ENCODE measurements at places on chromosomes 13 and 19.
A peak's percentile ranks its signal among the peaks of the same experiment; 100 is the strongest.

DNA sequence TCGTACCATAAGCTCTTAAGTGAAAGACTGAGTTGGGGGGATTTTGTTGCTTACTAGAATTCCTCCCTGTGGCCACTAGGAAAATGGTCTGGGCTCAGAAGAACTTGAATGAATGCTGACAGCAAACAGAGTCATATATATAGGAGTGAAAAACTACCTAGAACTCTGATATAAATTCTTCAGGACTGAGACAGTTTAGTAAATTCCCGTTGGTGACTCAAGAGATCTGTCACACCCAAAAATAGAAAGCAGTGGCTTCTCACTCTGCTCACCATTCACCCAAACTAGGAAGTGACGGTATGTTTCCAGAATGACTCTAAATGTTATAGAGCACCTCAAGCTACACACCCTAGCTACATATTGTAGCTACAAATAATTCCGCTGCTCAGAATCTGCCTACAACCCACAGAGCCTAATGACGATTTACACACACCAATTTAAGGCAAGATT is 116.2 kb downstream of the TBC1D4 start:
- peak; percentile 42 for DNase-seq

DNA sequence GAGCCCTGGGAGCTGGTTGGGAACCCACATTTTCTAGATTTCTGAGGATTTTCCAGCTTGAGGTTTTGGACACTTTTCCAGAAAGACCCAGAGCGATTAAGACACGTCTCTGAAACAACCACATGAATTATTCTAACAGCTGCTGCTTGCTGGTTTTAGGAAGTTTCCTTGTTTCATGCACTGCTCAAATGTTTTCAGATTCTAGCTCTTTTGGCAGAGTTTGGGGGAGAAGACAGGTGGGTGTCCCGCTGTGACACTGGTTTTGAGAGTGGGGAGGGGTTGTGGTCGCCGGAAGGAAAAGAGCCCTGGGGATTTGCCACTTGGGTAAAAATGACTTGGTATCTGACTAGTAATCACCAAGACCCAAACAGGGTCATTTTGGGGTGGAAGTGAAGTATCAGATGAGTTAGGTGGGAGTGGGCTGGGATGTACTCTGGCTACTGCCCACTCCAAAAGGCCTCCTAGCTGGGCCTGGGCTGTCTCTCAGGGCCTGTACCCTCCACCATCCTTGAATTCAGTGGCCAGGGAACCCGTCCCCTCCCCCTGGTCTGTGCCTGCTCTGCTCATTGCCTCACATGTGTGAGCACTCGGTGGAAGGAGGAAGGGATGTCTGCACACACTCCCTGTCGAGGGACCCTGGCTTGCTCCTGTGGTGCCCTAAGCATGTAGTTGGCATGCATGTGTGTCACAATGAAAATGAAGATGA is 13.2 kb downstream of the GATAD2A start:
- DNase-seq, result no peak

DNA sequence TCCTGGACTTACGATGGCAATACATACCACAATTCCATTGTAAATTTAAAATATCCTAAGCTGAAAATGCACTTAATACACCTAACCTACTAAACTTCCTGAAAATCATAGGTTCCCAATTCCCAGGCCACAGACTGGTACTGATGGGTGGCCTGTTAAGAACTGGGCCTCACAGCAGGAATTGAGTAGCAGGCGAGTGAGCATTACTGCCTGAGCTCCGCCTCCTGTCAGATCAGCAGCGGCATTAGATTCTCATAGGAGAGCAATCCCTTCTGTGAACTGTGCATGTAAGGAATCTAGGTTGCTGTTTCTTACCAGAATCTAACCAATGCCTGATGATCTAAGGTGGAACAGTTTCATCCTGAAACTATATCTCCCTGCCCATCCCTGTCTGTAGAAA is 1670.2 kb upstream of the PCDH20 start:
- DNase-seq, result no peak

GRCh38 chr19:44737238-44738071 is 11.1 kb upstream of the BCL3 start:
- DNase-seq, result no peak

GRCh38 chr13:51432576-51432975 is 20.3 kb downstream of the INTS6 start:
- no peak for DNase-seq

- DNase-seq, result peak; percentile 84
Observed at GRCh38 chr19:8526345-8527091, 12.6 kb upstream of the ZNF414 start.

DNA sequence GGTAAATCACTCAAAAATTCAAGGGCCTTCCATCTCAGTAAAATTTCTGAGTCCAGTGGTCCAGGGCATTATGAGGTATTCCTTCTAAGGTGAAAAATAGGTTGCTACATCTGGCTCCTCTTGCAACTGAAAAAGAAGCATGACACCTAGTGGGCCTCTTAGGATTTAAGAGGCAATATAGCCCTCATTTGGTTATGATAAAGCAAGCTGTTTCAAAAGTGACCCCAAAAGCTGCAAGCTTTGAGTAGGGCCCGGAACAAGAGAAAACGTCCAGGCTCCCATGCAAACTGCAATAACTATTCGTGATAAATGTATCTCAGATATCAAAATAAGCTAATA is 1910.2 kb upstream of the PRR20A start:
- no peak for DNase-seq

DNA sequence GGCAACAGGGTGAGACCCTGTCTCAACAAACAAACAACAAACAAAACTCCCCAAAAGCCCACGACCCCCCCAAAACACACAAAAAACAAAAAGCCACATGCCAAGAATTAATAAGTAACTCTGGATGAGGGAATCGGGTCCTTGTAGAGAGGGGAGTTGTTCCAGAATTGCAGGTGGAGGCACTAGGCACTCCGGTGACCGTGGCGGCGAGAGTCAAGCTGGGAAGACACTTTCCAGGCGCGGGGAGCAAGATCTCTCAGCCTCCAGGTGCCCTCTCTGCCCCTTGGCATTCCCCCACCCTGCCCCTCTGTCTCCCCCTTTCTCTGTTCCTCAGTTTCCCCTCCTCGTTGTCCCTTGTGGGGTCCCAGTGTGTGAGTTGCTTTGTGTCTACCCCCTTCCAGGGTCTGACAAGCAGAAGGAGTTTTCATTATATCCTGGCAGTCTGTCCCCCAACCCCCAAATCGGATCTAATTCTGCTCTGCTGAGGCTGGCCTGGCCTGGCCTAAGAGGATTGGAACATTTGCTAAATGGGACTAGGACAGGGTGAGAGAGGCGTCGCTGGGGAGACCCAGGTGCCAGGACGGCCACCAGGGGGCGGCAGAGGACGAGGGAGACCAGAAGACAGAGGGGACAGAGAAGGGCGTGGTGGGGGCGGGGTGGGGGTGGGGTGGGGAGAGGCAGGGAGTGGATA is 8.3 kb upstream of the CRX start:
- peak; percentile 15 for DNase-seq

- no peak for DNase-seq
Observed at GRCh38 chr13:90281709-90282108, 1065.8 kb upstream of the MIR17HG start.

- peak; percentile 29 for DNase-seq
Observed at GRCh38 chr19:13339869-13340268, 166.4 kb downstream of the CACNA1A start.

- DNase-seq, result no peak
Observed at GRCh38 chr19:32886241-32886640, 16.7 kb upstream of the SLC7A9 start.

DNA sequence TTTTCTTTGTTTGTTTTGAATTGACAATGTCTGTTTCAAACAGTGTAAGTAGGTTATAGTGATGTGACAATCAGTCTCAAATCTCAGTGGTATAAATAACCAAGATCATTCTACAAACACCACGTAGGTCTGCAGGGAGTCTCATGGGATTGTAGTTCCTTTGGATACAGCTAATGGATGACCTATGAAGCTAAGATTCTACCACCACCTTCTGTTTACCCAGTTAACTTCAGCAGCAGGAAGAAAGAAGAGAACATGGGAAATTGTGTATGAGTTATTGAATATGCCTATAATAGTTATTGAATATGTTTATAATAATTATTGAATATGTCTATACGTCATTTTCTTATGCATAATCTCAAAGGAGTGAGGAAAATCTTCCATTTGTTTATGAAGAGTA is 63.9 kb upstream of the SLITRK5 start:
- no peak for DNase-seq

DNA sequence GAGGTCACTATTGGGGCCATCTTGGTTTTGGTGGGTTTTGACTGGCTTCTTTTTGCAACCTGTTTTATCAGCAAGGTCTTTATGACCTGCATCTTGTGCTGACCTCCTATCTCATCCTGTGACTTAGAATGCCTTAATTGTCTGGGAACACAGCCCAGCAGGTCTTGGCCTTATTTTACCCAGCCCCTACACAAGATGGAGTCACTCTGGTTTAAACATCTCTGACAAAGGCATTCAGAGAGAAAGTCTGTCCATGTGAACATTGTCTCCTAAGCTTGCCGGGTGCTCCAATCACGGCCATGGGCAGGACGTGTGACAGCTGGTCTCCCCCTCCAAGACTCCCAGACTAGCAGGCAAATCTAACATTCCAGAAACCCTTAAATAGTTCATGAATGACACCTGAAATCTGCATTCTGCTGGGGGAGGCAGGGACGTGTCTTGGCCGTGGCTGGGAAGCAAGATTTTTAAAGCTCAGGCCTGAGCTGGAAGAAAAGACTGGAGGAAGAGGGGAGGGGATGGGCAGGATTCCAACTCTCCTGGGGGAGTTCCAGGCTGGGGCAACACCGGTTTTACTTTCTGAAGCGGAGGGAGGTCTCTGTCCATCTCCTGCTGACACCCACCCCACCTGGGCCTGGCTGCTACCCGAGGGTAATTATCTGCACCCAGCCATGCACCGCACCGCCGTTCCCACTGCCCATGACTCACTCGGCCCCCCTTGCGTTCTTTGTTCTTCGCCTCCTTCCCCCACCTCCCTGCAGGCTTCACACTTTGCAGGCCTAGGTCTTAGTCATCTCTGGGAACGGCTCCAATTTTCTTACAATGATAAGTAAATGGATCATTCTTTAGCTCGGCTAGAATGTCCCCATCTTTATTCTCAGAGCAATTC is 11.6 kb upstream of the OR1M1 start:
- peak; percentile 42 for DNase-seq

GRCh38 chr13:49864509-49864908 is 71.6 kb downstream of the SPRYD7 start:
- no peak for DNase-seq

DNA sequence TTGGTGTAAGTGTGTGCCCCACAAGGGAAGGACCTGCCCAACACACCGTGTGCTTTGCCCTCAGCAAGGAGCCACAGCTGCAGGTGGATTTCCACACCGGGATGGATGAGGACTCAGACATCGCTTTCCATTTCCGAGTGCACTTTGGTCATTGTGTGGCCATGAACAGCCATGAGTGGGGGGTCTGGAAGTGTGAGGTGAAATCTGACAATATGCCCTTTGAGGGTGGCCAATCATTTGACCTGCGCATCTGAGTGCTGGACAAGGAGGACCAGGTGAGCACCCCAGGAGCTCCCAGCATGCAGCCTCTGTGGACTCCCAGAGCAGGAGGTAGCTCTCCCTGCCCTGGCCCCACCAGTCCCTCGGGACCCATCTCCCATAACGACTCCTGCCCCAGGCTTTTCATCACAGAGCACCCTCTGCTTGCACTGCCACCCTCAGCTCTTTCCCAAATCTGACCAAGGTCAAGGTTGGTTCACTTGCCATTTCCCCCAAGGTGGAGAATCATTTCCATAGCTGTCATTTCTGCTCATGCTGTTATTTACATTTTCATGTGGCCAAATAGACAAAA is 13.2 kb upstream of the EID2 start:
- no peak for DNase-seq

- no peak for DNase-seq
Observed at GRCh38 chr13:109941221-109941620, 154.8 kb upstream of the IRS2 start.

- DNase-seq, result no peak
Observed at GRCh38 chr13:83980331-83980730, 98.1 kb upstream of the SLITRK1 start.

DNA sequence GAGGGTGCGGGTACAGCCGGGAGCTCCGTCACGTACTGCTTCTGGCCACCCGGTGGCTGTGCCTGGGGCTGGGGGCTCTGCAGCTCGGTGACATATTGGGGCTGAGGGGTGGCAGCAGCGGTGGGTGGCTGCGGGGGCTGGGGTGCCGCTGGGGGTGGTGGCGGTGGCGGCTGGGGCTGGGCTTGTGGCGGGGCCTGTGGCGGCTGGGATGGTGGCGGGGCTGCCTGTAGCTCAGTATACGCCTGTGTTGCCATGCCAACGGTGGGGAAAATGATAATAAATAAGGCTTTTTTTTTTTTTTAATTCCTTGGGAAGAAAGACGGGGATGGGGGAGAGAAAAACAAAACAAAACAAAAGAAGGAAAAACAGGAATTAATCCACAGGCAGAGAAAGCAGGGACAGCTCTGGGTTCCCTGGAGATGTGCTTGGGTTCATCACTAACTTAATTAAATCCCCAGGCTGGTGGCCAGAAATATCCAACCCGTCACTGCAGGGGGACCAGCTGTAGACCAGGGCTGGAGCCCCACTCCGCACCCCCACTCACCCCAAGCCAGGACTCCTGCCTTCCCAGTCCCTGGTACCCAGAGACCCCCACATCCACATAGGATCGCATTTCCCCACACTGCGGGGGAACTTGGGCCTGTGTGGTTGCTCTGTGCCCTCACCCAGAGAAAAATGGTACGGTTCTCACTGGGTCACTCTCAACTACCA is 12.4 kb downstream of the RFX1 start:
- DNase-seq, result no peak

- DNase-seq, result no peak
Observed at GRCh38 chr13:99046851-99047250, 69.0 kb upstream of the DOCK9 start.

DNA sequence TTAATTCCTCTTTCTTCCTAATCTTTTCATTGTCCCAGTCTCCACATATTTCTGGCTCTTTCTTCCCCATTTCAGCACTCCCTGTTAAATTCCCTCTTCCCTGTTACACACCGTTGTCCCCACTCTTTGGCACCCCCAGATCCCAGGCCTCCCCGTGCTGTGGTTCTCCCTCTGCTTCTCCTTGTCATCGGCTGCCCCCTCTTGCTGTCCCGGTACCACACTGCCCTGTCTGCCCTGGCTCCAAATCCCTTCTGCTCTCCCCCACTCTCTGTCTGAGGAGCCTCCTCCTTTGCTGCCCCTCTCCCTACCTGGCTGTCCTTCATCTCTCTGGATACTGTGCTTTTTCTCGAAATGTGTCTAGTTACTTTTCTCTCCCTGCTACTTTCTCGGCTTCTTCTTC is 983 bp downstream of the ZNF415 start:
- no peak for DNase-seq

Data from pons (tissue), 1 donor.